ENCODE measurements at places on chromosomes 7 and 10.

- DNase-seq = no peak
These were observed 2.8 kb downstream of the CALML3 start for GRCh38 chr10:5527332-5528200.

- no peak for DNase-seq
These were observed 195.8 kb upstream of the NPVF start for GRCh38 chr7:25424113-25424512.

GRCh38 chr7:5350174-5350463 is 67.4 kb downstream of the SLC29A4 start:
- DNase-seq = no peak

DNA sequence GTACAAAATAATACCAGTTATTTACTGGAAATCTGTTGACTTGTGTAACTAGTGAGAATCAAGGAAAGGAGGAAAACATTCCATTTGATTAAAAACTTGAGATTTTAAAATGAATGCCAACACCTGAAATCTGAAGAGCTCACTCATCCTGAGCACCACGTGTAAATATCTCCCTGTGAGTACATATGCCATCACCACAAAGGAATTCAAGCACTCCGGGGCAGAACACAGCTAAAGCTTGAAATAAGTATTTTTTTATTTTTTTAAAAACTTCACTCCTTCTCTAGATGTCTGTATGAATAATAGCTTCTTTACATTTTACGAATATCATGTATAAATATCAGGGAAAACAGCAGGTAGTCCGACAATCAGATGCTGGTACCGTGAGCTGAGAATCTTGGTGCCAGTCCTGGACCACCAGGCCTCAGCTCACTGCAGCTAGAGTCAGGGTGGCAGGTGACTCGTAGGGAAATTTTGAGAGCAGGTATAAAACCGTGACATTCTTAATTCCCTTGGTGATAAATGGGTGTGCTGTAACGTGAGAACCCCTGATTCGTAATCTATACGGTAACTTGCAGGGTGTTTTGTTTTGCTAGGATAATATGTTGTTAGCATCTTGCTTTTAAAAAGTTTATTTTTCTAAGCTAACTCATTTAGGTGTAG is 12.7 kb downstream of the LMTK2 start:
- no peak for DNase-seq

- DNase-seq = no peak
These were observed 12.1 kb downstream of the ODAD2 start for GRCh38 chr10:27986821-27987220.

DNA sequence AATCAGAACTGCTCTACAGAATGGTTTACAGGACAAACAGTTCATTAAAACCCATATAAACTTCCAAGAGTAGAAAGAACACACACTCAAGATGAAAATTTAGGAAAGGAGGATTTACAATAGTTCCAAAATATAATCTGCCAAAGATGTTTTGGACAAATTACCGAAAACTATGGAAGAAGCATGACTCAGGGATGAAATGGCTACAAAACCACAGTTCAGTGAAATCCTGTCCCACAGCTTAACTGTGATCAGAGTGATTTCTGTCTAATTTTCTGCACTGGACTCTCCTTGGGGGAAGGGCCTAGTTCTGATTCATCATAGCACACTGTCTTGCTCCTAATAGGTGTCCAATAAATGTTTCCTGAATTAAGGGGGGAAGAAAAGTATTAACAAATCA is 82.2 kb downstream of the HIPK2 start:
- DNase-seq = no peak

DNA sequence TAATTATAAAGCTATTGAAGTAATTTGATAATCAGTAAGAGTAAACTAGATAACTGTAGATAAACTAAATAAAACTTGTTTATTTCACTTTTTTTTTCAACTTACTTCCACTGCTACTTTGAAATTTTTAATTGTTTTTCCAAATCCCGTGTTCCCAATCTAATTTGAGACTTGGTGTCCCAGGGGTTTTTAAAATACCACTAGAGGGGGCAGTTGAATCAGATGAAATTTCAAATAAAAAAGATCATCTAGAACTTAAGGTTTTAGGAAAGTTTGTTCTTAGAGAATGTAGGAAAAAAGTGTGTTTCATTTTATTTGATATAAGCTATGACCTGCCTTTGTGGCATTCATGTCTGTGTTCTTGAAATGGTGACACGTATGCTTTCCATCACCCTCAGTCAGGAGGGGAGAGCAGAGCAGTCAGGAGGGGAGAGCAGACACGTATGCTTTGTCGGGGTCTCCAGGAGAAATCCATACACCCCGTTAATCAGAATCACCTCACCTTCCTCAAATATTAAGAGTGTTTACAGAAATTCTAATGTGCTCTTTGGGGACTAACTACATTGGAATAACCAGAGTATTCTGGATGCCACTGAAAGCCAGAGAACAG is 49.9 kb downstream of the C10orf67 start:
- DNase-seq = no peak

GRCh38 chr7:121169469-121169868 is 159.3 kb upstream of the WNT16 start:
- no peak for DNase-seq

GRCh38 chr7:127391591-127392181 is 822 bp downstream of the ZNF800 start:
- peak; percentile 21 for DNase-seq

DNA sequence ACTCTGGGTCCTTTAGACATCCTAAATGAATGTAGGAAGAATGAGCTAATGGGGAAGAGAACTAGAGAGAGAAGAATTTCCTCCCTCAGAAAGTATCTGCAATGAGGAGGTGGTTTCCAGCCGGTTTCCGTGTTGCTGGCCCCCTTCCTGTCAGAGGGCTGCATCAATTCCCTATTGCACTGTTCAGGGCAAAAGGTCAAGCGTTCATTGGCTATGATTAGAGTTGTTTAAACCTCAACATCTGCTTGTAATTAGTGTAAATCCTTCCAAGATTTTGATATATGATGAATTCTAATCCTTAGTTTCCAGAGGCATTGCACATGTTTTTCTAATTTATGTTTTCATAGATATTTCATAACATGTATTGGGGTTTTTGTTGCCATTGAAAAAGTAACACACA is 107.3 kb upstream of the SGCE start:
- DNase-seq = no peak

GRCh38 chr7:140229591-140230515 is 53.1 kb upstream of the KDM7A start:
- DNase-seq = no peak

- no peak for DNase-seq
These were observed 85.4 kb upstream of the PLXDC2 start for GRCh38 chr10:19730907-19731217.

- no peak for DNase-seq
These were observed 518 bp upstream of the COMMD3 start for GRCh38 chr10:22315455-22316285.
